ENCODE measurements at places on chromosomes 16 and 17.

GRCh38 chr17:39617446-39618245 lies 9.1 kb upstream of the PPP1R1B start:
- no peak for DNase-seq

- no peak for DNase-seq
Measured at GRCh38 chr16:8511464-8511863, 78.8 kb downstream of the TMEM114 start.

- DNase-seq = no peak
Measured at GRCh38 chr17:31068291-31068690, 26.5 kb upstream of the NF1 start.

- no peak for DNase-seq
Measured at GRCh38 chr16:89670496-89671431, 13.1 kb downstream of the SPATA33 start.

- no peak for DNase-seq
Measured at GRCh38 chr16:66434619-66435430, 7.7 kb downstream of the BEAN1 start.

GRCh38 chr17:15431766-15432165 lies 35.7 kb downstream of the CDRT4 start:
- DNase-seq = no peak

DNA sequence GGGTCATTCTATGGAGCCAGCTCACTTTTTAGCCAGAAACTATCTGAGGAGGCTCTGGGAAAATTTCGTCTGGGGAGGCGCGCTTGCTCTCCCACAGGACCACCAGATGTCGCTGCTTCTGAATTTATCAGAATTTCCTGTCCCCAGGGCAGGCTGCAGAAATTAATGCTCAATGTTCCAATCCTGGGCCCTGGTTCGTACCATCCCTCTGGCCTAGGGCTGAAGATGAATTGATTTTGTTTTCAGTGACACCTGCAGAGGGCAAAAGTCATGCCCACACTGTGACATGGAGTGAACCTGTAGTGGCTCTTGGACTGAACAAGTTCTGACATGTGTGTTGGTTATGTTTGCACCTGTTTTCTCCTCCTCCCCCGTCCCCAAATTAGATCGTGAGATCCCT lies 482.6 kb downstream of the NPIPA7 start:
- DNase-seq = no peak

- DNase-seq = no peak
Measured at GRCh38 chr16:25006504-25007056, 8.6 kb downstream of the ARHGAP17 start.

DNA sequence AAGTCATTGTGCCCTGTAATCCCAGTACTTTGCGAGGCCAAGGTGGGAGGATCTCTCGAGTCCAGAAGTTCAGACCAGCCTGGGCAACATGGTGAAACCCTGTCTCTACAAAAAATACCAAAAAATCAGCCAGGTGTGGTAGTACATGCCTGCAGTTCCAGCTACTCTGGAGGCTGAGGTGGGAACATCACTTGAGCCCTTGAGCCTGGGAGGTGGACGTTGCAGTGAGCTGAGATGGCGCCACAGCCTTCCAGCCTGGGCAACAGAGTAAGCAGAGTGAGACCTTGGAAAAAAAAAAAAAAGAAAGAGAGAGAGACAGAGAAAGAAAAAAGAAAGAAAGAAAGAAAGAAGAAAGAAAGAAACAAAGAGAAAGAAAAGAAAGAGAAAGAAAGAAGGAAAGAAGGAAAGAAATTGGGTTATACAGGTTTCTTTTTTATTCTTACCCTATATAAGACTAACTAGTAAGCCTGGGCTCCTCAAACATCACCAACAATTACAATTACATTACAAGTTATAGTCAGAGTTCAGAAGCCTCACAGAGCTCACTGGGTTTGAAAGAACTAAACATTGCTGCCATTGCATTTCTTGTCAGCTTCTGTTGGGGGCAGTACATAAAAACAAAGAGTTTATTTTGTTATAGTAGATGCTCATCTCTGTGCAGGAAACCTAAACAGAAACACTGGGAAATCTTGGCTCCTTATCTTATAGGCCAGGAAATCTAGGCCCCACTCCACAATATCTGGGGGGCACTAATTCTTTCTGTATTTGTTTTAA lies 6.7 kb upstream of the ABCA9 start:
- no peak for DNase-seq

DNA sequence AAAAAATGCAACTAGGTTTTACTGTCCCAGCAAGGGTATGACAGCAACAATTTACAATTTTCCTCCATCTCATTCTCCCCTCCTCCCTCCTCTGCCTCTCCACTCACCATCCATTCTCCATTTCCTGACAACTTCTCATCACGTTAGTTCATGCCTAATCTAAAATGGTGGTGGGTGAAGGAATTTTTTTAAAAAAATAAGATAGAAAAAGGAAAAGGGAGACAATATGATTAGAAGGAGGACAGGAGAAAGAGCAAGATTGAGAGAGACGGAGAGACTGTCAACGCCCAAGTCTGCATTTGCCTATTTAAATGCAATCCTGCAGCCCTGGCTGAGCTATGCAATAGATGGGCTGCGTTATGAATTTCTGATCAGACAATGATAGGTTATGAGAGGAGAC lies 380.7 kb upstream of the PSMD7 start:
- DNase-seq = no peak

DNA sequence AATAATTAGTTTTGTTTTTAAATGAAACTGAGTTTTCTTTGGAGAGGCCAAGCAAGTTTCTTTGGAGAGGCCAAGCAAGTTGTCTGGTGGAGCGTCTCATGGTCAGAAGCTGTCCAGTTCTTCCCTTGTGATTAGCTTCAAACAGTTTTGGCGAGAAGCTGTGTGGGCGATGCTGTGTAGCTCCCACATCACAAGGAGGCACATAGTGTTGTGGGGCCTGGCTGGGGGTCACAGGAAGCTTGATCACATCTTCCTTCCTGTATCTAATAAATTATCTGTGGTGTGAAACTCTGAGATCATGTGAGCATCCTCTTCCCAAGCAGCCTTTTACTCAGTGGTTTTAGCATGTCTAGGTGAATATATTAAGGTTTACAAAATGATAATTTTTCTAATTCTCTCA lies 33.9 kb downstream of the SPECC1 start:
- DNase-seq = no peak

- no peak for DNase-seq
Measured at GRCh38 chr16:17313085-17313611, 157.6 kb downstream of the XYLT1 start.

GRCh38 chr16:11161439-11161838 lies 94.6 kb downstream of the SOCS1 start:
- no peak for DNase-seq

GRCh38 chr17:39081851-39082250 lies 69.6 kb downstream of the PLXDC1 start:
- DNase-seq = no peak

DNA sequence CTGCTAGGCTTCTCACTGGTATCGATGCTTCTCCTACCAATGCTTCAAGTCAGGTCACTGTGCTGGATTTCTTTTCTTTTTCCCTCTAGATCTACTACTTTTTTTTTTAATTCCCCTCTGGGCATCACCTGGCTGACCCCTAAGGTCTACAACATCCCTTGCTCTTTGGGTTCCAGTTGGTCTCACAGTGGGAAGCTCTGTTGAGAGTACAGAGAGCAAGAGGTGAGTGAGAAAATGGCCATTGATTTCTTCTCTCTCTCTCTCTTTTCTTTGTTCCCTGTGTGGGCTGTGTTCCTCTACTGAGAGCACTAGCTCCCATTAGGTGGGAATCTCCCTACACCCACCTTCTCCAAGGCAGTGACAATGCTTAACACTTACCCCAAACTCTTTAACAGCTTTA lies 413.4 kb downstream of the KCNJ2 start:
- no peak for DNase-seq

DNA sequence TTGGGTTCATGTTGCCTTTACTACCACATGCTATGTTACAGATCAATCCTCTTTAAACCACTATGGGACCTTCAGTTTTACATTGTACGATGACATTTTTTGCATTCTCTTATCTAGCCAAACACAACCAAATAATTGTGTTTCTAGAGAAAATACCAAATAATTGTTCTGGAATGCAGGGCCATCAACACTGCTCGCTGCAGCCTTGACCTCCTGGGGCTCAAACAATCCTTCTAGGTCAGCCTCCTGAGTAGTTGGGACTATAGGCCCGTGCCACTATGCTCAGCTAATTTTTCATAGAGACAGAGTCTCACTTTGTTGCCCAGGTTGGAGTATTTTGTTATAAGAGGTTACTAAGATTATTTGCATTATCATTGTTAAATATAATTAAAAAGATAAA lies 237.5 kb upstream of the PMFBP1 start:
- no peak for DNase-seq

- no peak for DNase-seq
Measured at GRCh38 chr16:21223787-21224186, 9.7 kb upstream of the ANKS4B start.

GRCh38 chr16:27999687-28000086 lies 63.8 kb downstream of the GSG1L start:
- no peak for DNase-seq

- DNase-seq = no peak
Measured at GRCh38 chr17:5789528-5789927, 205.2 kb upstream of the NLRP1 start.

GRCh38 chr17:58184986-58185761 lies 7.4 kb upstream of the EPX start:
- DNase-seq = no peak

DNA sequence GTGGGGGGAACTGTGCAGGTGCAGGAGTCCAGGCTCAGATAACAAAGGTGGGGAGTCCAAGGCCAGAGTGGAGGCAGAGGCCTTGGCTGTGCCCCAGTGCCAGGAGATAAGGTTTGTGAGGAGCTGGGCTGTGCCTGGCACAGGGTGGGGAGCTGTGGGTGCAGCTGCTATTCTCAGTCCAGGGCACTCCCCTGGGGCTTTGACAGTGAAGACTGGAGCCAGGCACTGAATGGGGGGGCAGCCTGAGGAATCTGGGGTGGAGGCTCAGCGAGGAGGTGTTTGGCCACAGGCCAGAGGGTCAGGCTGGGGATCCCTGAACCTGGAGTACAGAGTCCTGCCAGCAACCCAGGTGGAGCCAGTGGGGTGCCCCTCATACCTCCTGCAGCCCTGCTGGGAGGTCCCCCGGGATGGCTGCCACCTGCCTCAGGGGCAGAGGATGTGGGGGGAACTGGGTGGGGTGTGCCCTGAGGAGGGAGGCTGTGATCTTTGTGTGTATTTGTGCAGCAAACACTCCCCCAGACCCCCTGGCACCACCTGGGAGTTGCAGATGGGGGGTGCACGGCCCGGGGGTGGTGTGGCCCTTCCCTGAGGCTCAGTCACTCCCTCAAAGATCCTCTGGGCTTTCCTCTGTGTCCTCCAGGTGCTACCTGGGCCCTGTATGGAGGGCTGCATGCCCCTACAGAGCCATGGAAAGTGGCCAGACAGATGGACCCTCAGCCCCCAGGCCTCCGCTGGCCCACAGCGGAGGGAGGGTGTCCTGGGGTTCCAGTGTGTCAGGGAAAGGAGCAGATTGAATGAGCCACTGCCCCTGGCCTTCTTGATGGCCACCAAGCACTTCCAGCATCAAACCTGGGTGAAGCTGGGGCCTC lies 44.5 kb upstream of the SMPD3 start:
- no peak for DNase-seq

GRCh38 chr17:1565877-1566276 lies 3.3 kb upstream of the PITPNA start:
- DNase-seq = no peak

- no peak for DNase-seq
Measured at GRCh38 chr17:33242375-33243124, 50.5 kb downstream of the ASIC2 start.

DNA sequence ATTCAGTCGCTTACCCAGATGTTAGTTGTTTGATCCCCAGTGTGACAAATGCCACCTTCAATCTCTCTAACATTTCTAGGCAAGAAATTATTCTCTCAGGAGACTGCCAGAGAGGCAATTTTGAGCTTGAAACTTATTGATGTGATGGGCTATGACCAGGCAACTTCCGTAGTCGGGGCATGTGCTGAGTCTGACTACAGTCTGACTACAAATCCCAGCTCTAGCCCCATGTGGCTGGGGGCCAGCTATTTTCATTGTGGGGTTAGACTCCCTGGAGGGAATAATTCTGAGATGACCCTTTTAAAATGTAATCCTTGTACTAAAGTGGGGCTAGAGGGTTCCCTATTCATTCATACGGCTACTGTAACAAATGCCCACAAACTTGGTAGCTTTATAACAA lies 65.9 kb downstream of the RBFOX1 start:
- no peak for DNase-seq

- no peak for DNase-seq
Measured at GRCh38 chr17:18248300-18248731, 10.2 kb downstream of the FLII start.

- no peak for DNase-seq
Measured at GRCh38 chr16:23248261-23249194, 53.6 kb upstream of the SCNN1B start.

- no peak for DNase-seq
Measured at GRCh38 chr17:30091121-30091670, 25.4 kb upstream of the NSRP1 start.

GRCh38 chr17:12510535-12510934 lies 155.2 kb upstream of the MYOCD start:
- DNase-seq = no peak

DNA sequence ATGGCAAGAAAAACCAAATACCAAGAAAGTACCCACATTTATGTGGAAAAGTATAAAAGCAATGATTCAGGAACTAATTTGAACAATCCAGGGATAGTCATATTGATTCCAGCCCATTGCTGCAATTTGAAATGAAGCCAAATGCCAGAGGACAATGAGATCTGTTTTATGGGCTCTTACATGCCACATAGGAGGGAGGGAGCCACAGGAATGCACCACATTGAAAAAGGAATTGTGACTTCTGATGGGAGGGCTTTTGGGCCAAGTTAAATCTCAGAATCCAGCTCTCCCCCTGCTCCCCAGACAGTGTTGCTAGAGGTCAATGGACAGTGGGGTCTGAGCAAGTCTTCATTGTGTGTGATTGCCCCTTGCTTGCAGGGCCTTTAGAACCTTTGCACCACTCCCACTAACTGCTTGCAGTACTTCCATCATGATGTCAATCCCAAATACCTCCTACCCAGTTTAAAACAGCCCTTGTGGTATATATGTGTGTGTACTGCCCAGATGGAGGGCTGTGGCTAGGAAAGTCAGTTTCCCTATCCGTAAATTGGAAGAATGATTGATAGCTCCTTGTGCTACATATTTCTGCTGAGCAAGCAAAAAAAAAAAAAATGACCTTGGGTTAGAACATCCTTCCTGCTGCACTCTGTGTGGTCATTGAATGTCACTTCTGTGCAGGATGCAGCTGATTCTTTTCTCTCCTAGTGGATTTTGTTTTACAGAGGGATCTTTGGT lies 406.8 kb downstream of the UTP18 start:
- no peak for DNase-seq

DNA sequence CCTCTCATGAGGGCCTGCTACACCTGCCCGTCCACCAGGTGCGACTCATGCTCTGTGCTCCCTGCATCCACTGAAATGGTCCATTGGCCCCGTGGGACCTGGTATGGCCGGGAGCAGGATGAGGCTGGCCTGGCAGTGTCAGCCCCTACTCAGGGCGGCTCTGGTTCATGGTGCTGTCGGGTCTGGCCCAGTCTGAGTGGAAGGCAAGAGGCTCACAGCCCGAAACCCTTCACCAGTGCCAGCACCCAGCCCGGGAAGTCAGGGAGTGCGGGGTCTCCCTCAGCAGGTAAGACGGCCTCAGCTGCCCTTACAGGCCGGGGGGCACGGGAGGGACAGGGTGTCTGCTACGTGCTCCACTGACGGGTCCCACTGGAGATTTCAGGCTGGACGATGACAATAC lies 40.5 kb upstream of the RASD1 start:
- DNase-seq = no peak

GRCh38 chr16:80936410-80936809 lies 70.3 kb downstream of the CMC2 start:
- DNase-seq = no peak

GRCh38 chr16:57915811-57916488 lies 55.0 kb downstream of the CNGB1 start:
- no peak for DNase-seq

- no peak for DNase-seq
Measured at GRCh38 chr16:17356243-17356933, 114.4 kb downstream of the XYLT1 start.

Measured in esophagus squamous epithelium (tissue), 5 donors.